ENCODE measurements at places on chromosomes 4 and X. TPM values are rescaled to one million over a fixed set of nuclear protein-coding genes. Genes with fewer than 3 reads are reported as not detected.

DNA sequence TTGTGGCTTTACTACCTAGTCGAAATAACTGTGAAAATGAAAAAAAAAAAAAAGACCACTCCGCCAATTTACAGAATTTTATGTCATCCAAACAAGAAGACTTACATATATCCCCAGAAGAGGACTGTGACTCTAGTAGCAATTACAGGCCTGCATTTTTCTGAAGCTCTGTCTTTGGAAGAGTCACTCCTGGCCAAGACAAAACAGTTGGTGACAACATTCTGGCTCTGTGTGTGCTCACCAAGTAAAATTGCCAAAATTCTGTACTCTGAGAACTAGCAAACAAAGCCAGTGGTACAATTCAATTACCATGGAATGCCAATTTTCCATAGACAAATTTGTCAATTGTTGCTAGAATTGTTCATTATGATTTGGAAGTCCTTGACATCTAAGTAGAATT lies 311.1 kb downstream of the PDGFC start:
- no peak for DNase-seq

The PRR27 gene
- not detected for total RNA-seq

- no peak for DNase-seq
These were observed 597.0 kb downstream of the PCDH18 start for GRCh38 chr4:136935305-136935704.

- peak; percentile 67 for DNase-seq
These were observed 506.9 kb upstream of the PCDH10 start for GRCh38 chr4:132642016-132642817.

- no peak for DNase-seq
These were observed 39.7 kb upstream of the BMP3 start for GRCh38 chr4:80990851-80991250.

The ADH1B gene
- 1,115 TPM for total RNA-seq

Measured in lung (tissue), 17 donors.